ENCODE measurements at places on chromosomes 2 and 18.

GRCh38 chr2:9300829-9301453, 94.3 kb downstream of the ASAP2 start:
- DNase-seq: no peak

DNA sequence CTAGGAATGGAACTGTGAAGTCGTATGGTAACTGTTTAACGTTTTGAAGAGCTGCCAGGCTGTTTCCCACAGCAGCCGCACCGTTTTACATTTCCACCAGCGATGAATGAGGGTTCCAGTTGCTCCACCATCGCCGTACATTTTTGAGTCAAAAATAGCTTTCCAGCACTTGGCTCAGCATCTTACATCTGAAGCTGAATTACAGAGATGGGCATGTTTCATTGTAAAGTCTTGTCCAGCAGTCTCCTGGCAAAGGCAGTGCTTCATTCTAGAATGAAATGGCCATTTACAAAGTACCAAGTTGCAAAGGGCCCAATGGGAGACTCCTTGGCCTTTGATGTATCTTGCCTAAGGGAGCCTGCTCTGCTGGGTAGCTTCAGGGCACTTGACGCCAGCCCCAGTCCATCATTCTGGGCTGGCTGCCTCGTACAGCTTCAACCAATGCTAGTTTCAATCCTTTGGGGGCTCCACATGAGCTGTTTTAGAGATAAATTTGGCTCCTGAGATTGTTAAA, 45.1 kb downstream of the ATIC start:
- no peak for DNase-seq

DNA sequence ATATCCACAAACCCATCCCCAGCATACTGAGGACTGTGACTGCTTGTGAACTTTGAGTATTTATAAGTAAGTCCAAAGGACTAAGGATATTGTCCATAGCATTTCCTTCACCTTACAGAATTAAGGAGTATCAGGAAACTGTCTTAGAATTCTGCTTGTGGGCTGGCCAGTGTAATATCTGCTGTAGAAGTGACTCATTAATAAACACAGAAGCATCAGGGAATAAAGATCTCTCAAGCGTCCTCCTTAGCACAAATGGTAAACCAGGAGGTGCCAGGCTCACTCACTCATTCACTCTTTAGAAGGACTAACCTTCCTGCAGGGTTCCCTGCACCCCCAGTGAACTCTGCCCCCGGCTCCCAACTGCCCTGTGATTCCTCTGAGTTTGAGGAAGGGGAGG, 31.0 kb downstream of the CCDC68 start:
- no peak for DNase-seq

DNA sequence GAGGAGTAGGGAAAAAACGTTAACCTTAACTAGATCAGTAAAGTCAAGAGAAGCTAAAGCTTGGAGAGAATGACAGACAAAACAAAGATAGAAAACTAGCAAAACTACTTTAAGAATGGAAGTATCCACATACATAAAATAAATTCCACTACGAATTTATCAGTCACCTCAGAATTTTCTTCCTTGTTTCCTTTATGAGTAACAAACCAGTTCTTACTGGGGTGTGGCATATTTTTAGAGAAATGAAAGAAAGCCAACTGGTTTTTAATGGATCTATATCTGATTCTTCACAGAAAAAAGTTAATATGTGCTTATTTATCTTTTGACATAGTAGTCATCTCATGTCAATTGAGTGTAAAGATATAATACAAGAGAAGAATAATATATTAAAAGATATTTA, 2033.7 kb upstream of the CELF4 start:
- no peak for DNase-seq

- DNase-seq: no peak
Observed at GRCh38 chr2:6412533-6413091, 453.1 kb downstream of the CMPK2 start.

DNA sequence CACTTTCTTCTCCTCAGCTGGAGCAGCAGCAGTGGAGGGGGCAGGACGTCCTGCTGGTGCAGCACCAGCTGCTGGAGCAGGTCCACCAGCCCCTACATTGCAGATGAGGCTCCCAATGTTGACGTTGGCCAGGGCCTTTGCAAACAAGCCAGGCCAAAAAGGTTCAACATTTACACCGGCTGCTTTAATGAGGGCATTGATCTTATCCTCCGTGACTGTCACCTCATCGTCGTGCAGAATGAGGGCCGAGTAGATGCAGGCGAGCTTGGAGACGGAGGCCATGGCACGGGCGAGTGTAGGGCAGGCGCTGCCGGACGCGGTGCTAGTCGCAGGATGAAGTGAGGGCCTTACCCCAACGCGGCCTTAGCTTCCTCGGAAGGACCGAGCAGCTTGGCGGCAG, 12.5 kb downstream of the HOXD1 start:
- no peak for DNase-seq

DNA sequence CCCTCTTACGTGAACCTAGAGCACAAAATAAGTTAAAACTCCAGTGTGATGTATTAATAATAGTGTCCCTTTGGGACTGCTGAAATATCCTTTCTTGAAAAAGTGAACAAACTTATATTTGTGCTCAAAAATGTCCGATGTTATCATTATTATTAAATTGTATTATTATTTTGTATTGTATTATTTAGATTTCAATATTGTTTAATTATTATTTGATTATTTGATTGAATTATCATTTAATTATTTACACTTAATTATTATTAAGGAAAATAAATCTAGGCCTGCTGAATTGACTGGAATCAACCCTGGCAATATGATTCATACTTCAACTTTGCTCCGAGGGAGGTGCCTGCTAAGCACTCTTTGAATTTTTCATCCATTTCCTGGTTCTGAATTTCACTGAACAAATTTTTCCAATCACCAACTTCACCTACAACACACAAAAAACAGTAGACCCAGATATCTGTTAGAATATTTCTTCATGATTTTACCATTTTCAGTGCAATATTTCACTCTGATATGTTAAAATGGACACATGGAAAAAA, 10.9 kb upstream of the EIF2AK2 start:
- no peak for DNase-seq

GRCh38 chr18:36629138-36629530, 199.7 kb downstream of the TPGS2 start:
- no peak for DNase-seq

GRCh38 chr2:179787601-179788000, 73.8 kb downstream of the ZNF385B start:
- no peak for DNase-seq

- DNase-seq: no peak
Observed at GRCh38 chr18:48639772-48640432, 101.1 kb downstream of the CTIF start.

DNA sequence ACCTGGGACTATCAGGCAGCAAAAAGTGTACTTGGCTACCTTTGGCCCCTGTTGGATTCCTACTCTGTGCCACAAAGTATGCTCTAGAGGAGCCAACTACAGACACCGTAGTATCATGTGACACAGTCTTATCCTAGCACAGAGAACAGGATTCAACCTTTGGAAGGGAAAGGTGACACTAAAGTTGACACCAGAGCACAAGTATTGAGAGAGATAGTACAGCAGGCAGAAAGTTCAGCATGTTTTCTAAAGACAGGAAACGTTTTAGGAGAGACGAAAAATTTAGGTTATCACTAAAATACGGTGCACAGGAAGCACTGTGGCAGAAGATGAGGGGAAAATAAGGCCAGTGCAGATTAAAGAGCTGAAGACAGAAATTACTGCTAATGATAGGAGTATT, 18.6 kb downstream of the SMAD2 start:
- DNase-seq: no peak

DNA sequence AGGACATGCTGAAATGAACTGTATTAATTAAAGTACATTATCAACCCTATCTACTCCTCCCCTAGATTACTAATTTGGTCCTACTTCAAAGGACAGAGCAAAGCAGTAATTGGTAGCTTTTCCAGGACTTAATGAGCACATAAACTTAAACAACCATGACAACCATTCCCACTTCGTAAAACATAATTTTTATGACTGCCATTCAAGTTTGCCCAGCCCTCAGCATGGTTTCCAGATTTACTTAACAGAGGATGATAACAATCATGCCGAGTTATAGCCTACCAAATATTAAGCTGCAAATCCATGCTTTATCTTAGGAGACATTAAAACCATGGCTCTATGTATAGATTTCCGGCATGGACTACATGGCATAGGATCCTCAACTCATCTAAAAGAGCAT, 401.1 kb upstream of the CHAC2 start:
- no peak for DNase-seq

- DNase-seq: no peak
Observed at GRCh38 chr2:45804987-45805755, 153.7 kb downstream of the PRKCE start.

DNA sequence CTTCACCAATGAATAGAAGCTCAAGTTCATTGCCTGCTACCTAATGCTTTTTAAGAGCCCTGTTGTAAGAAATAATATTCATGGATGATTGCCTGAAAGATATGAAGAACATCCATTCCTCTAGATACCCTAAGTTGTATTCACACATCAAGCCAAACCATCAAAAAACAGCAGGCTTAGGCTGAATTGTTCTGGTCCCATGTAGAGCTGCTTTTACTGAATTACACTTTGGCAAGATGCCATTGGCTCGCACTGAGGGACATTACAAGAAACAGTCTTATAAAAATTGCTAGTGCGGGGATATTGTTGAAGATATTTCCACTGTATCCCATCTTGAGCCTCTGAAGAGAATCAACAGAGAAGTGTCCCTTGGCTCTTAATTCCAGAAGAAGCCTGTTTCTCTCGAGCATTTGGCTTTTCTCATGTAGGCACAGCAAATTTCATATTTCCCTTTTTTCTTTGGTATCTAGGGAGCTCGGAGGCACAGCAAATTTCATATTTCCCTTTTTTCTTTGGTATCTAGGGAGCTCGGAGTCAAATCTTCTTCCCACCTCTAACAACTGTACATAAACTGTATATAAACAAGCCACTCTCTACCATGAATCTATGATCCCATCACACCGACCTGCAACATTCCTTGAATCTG, 107.5 kb downstream of the COLEC12 start:
- DNase-seq: no peak

- no peak for DNase-seq
Observed at GRCh38 chr2:172995323-172996244, 80.1 kb upstream of the MAP3K20 start.

GRCh38 chr2:60540074-60540473, 13.4 kb downstream of the BCL11A start:
- DNase-seq: no peak

- DNase-seq: no peak
Observed at GRCh38 chr2:219417374-219417773, 803 bp upstream of the DES start.

- no peak for DNase-seq
Observed at GRCh38 chr18:10202845-10203321, 251.6 kb upstream of the APCDD1 start.

DNA sequence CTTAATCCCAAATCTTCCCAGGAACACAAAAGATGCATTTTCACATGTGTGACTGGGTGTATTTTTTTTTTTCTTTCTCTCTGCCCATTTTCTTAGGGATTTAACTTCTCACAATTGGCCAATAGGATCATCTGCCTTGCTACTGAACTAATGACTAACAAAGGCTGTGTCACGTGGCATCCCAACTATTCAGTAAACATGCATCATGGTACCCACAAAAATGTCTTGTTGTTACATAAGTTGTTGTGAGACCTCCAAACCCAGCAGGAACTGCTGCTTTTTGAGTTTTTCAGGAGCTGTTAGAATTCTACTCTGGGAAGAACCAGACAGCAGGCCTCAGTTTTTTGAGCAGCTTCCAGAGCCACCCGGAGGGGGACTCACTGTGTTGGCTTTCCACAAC, 31.9 kb downstream of the GAD1 start:
- DNase-seq: no peak

DNA sequence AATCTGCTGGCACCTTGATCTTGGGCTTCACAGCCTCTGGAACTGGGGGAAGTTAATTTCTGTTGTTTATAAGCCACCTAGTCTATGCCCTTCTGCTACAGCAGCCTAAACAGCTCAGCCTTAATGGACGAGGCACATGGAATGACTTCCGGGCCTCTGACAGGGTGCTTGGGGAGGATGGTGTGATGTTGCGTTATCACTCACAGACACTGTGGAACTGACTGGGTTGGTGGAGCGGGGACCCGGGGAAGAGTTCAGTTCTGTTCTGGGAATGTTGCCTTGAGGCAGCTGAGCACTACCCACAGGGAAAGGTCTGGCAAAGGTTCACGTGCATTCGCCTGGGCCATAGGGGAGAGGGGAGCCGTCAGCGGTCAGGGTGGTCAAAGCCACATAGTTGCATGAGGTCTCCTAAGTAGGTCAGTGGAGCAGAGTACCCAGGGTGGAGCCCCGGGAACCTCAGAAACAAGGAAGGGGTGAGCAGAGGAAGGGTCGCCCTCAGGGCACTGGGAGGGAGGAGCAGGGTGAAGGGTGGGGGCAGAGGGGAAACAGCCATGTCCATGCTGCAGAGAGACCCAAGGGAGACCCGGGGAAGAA, 36.2 kb downstream of the LRRFIP1 start:
- DNase-seq: no peak

GRCh38 chr2:206863716-206864115, 75.6 kb upstream of the CPO start:
- DNase-seq: no peak

DNA sequence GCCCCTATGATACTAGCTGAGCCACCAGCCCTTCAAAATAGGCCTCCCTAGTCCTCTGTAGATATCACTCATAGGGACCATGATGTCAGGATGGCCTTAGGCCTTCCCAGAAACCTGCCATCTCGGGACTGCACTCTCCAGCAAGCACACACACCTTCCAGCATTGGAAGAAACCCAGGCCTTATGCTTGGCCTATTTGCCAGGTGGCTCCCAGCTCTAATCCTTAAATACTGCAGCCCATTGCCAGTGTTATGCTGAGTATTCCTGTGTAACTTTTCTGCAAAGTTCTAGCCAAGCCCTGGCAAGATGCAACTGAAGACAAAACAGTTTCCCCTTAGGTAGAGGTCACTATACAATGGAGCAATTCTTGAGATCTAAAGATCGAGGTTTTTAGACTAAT, 316.5 kb downstream of the SETBP1 start:
- DNase-seq: no peak

- no peak for DNase-seq
Observed at GRCh38 chr2:54791831-54792230, 68.4 kb downstream of the EML6 start.

GRCh38 chr2:144834998-144835633, 315.2 kb upstream of the ZEB2 start:
- no peak for DNase-seq

DNA sequence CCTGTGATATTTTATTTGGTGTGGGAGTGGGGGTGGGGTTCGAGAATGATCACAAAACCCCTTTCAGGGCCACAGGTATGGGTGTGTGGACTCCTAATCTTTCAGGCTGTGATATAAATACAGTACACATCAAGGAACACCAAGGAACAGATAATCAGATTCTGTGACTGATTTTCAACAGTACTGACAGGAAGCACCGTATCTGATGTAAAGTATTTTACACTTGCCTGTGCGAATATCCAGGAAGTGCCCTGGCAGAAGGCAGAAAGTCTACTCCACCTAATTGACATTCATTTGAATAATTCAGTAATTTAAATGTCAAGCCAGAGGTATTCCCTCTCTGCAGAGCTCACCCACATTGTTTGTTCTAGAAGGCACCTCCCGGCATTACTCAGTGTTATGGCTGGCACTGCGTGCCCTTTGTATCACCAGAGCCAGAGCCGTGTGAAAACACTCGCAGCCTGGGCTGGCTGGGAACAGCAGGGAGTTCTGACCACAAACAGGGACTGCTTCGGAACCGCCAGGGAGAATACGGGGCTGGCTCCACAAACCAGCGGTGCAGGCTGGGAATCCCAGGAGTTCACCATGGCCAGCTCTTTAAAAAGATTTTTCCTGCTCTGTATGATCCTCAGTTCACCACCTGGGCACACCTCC, 91.8 kb downstream of the ACVR1 start:
- no peak for DNase-seq

Data from activated gamma-delta T cell (primary cell).